ENCODE measurements at places on chromosomes 16 and 17. TPM values are rescaled to one million over a fixed set of nuclear protein-coding genes. Genes with fewer than 3 reads are reported as not detected.

Gene PRSS8
- total RNA-seq: 80.1 TPM

- no peaks in the 10 kb centered on the region for H3K36me3 ChIP-seq
- no peaks in the 10 kb centered on the region for H3K4me1 ChIP-seq
- H3K27ac ChIP-seq: no peak overlapping the region
- H3K27me3 ChIP-seq: no peaks in the 10 kb centered on the region
Measured at GRCh38 chr17:80720610-80721577, 176.3 kb downstream of the RPTOR start.

- H3K4me3 ChIP-seq: no peak overlapping the region
- peaks cover 60% of the 10 kb centered on the region for H3K27me3 ChIP-seq
- H3K27ac ChIP-seq: peak overlapping the region; percentile 24
- peaks cover 40% of the 10 kb centered on the region for H3K4me1 ChIP-seq
Measured at GRCh38 chr17:76134911-76135809, 5.9 kb downstream of the FOXJ1 start.

DNA sequence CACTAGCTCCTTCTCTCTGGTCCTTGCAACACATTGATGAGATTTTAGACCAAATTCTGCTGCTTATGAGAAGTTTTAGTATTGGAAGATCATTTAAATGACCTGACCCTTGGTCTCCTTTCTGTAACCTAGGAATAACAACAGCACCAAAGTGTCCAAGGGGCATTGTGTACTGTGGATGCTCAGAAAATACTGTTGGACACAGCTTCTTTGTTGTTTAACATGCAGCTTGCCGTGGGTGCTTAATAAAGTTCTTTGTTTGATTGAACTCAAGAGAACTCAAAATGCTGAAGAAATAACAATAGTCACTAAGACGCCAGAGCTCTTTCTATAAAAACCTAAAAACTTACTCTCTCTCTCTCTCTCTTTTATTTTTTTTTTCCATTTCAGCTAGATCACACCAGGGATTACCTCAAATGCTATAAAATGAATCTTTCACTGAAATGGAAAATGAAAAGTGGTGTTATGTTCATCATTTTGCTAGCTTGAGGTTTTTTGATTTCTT lies 548.9 kb upstream of the CDH8 start:
- no peak overlapping the region for H3K4me3 ChIP-seq
- H3K36me3 ChIP-seq: no peaks in the 10 kb centered on the region
- no peaks in the 10 kb centered on the region for H3K4me1 ChIP-seq
- H3K27me3 ChIP-seq: no peaks in the 10 kb centered on the region

- no peaks in the 10 kb centered on the region for H3K27me3 ChIP-seq
- no peak overlapping the region for H3K27ac ChIP-seq
- no peaks in the 10 kb centered on the region for H3K4me1 ChIP-seq
- DNase-seq: no peak
Measured at GRCh38 chr17:80813318-80813717, 178.3 kb upstream of the CHMP6 start.

GRCh38 chr16:73290258-73290657 lies 242.3 kb upstream of the ZFHX3 start:
- no peak overlapping the region for H3K4me3 ChIP-seq
- no peaks in the 10 kb centered on the region for H3K36me3 ChIP-seq
- no peaks in the 10 kb centered on the region for H3K4me1 ChIP-seq
- DNase-seq: no peak
- no peak overlapping the region for H3K27ac ChIP-seq

GRCh38 chr17:63555500-63556156 lies 5.4 kb downstream of the DCAF7 start:
- no peak overlapping the region for H3K4me3 ChIP-seq
- H3K4me1 ChIP-seq: peaks cover 3% of the 10 kb centered on the region
- no peak overlapping the region for H3K27ac ChIP-seq
- peak; percentile 20 for DNase-seq
- no peaks in the 10 kb centered on the region for H3K27me3 ChIP-seq
- H3K36me3 ChIP-seq: peaks cover 13% of the 10 kb centered on the region

DNA sequence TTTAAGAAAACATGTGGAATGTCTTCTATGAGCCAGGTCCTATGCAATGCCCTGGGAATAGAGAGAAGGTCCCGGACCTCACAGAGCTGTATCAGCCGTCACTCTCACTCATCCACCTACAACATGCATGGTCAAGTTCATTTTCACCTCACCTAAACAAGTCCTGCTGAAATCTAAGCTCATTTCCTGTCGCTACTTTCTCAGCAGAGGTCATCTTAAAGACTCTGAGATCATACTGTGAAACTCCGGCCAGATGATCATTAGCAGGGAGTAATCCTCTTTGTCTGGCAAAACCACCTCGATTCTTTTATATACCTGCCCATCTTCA lies 66.2 kb upstream of the LYRM9 start:
- no peak overlapping the region for H3K4me3 ChIP-seq
- peak; percentile 84 for DNase-seq
- H3K36me3 ChIP-seq: no peaks in the 10 kb centered on the region
- H3K4me1 ChIP-seq: peaks cover 8% of the 10 kb centered on the region
- peaks cover 32% of the 10 kb centered on the region for H3K27me3 ChIP-seq
- no peak overlapping the region for H3K27ac ChIP-seq

- H3K36me3 ChIP-seq: no peaks in the 10 kb centered on the region
- no peaks in the 10 kb centered on the region for H3K4me1 ChIP-seq
- H3K27me3 ChIP-seq: no peaks in the 10 kb centered on the region
- no peak overlapping the region for H3K4me3 ChIP-seq
- no peak overlapping the region for H3K27ac ChIP-seq
Measured at GRCh38 chr16:24701521-24701951, 27.9 kb upstream of the TNRC6A start.

GRCh38 chr17:79715098-79715942 lies 15.4 kb upstream of the ENPP7 start:
- DNase-seq: no peak
- no peak overlapping the region for H3K27ac ChIP-seq
- H3K4me3 ChIP-seq: no peak overlapping the region
- H3K4me1 ChIP-seq: no peaks in the 10 kb centered on the region
- H3K36me3 ChIP-seq: no peaks in the 10 kb centered on the region

DNA sequence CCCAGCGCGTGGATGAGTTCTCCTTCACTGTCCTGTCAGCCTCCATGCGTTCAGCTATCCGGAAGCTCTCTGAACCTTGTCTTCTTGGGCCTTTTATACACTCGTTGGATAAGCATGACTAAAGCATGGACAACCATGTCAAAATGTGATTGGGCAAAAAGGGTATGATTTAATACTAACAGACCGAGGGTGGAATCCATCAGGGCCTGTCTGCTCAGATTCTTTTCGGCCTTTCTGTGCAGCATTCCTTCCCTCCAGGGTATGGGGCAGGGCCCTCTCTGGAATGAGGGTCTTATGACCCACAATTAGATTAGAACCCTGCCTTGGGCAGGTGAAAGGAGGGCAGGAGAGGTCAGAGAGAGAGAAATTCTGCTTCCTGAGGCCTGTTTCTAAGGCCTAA lies 14.0 kb upstream of the CCL5 start:
- H3K36me3 ChIP-seq: no peaks in the 10 kb centered on the region
- DNase-seq: no peak
- no peak overlapping the region for H3K27ac ChIP-seq
- H3K27me3 ChIP-seq: no peaks in the 10 kb centered on the region

Data from endodermal cell (in vitro differentiated cells).